Lung microvascular endothelial cell (primary cell): ENCODE measurements at places on chromosomes 7 and 10. TPM values are rescaled to one million over a fixed set of nuclear protein-coding genes. Genes with fewer than 3 reads are reported as not detected.

DNA sequence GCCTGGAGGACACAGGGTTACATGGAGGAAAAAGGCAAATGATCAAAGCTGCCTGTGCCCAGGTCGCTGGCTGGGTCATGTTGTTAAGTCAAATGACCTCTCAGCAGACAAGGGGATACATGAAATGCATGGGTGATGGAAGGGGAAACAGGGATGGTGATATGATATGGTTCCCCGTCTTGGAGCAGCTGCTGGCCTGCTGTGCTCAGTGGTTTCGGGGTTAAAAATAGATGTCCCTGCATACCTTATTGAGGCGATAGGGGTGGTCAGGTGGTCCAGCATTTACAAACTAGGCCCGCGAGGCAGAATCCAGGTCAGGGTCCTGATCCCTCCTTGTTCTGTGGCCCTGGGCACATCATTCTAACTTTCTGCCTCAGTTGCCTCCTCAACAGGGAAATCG, 157.2 kb downstream of the PRPF18 start:
- DNase-seq: no peak

GRCh38 chr10:132122097-132122861, 56.5 kb downstream of the JAKMIP3 start:
- no peak for DNase-seq

Gene SEC23IP
- total RNA-seq: 13.3 and 13.9 TPM in 2 replicates

DNA sequence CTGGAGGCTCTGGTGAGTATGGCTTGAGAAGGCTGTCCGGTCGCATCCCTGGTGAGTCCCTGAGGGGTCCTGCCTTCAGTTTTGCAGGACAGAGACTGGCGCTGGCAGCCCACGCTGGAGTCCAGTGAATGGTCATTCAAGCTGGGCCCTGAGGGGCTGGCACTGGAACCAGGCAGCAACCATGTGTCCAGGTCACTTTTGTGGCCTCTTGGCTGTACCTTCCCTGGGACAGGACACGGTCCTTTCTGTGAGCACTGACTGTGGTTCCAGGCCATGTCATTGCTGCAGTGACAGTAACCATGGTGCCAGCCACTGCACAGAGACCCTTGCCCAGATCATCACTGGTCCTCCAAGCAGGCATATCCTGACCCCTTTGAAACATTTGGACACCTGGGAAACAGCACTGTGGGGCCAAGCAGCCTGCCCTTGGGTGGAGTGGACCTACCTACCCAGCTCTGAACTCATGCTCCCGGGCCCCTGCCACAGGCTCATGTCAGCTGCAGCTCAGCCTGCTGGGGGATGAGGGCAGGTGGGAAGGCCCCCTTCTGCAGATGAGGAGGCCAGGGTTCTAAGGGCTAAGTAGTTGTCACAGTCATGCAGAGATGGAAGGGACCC, 72.1 kb downstream of the ADCY1 start:
- DNase-seq: no peak

DNA sequence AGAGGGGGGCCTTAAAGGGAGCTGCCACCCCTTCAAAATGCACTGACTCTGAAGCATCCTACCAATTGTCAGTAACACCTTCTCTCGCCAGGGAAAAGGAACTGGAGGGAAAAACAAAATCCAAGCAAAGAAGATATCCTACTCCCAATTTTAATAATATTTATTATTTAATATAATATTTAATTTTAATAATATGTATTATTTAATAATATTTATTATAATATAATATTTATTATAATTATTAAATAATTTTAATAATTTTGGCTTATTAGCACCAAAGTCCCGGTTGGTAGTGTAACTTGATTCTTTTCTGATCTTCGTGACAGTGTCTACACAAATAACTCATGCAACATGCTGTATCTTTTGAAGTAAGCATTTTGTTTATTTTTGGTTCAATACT, 58.6 kb upstream of the AGBL3 start:
- DNase-seq: no peak

- DNase-seq: peak; percentile 20
Observed at GRCh38 chr10:16891375-16892313, 74.4 kb upstream of the RSU1 start.

- no peak for DNase-seq
Observed at GRCh38 chr10:121838149-121838548, 89.7 kb downstream of the ATE1 start.

Gene PRR15
- under 0.01 TPM in 1 of 2 replicates, not detected in the other for total RNA-seq

Gene NRCAM
- total RNA-seq: 1.2 and 8.7 TPM in 2 replicates

GRCh38 chr7:34354899-34355298, 303.1 kb upstream of the NPSR1 start:
- no peak for DNase-seq

Gene CDC14C
- not detected in 2 replicates for total RNA-seq

DNA sequence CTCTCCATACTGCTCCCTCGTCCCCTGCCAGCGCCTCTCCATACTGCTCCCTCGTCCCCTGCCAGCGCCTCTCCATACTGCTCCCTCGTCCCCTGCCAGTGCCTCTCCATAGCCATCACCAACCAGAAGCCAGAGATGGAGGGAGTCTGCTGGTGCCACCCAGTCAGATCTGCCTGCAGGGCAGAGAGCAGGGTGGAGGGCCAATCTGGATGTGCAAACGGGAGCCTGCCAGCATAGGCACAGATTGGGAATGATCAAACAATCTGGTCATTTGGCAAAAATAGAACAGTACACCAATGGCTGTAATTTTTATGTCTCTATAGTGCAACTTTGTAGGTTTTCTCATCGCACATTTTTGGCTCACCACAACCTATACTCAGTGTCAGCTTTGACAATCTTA, 76.9 kb upstream of the LRRC4 start:
- no peak for DNase-seq

DNA sequence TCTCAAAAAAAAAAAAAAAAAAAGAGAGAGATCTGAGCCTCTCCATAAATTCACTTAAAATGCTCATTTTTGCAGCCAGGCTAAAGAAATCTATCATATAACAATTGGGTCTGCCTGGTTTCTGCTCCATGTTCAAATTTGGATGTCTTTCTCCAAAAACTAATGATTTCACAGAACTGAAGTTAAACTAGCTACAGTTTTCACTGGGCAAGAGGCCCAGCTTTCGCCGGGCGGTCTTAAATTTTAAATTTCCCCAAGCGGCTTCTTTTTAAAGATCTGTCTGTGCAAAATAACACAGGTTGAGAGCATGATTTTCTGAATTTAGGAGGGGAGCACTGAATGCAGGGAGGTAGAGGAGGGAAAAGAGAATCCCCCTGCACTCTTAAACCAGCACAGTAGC, 603.4 kb downstream of the KCNMA1 start:
- no peak for DNase-seq

DNA sequence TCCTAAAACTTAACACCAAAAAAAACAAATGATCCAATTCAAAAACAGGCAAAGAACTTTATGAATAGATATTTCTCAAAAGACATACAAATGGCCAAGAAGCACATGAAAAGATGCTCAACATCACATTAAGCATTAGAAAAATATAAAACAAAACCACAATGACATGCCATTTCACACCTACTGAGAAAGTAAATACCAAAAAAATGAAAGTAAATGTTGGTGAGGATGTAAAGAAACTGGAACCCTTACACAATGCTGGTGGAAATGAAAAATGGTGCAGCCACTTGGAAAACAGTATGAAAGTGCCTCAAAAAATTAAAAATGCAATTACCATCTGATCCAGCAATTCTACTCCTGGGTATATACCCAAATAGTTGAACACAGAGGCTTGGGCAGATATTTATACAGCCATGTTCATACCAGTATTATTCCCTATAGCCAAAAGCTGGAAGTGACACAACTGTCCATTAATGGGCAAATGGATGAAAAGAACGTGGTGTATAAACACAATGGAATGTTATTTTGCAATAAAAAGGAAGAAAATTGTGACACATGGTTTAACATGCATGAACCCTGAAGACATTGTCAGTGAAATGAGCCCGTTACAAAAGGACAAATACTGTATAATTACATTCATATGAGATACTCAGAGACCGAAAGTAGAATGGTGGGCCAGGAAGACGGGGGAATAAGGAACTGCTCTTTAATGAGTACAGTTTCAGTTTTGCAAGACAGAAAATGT, 89.0 kb downstream of the JMJD1C start:
- DNase-seq: peak; percentile 18

DNA sequence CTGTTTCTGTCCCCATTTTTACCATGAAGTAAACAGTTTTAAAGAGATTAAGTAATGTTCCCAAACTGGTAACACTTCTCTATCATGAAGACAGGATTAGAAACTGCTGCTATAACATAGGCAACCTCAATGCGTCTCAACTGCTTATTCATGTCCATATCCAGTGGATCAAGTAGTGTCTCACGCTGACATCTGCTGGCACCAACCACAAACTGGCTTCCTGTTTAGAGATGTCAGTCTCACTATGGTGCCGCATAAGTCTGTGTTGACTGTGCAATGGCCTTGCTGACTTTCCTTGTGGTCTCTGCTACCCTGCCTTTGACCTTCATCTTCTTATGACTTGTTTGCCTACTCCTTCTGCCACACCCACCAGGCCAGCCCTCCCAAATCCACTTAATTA, 369.6 kb upstream of the DPP6 start:
- DNase-seq: no peak

GRCh38 chr7:16091701-16092310, 329.5 kb downstream of the CRPPA start:
- DNase-seq: no peak

Gene KCNH2
- under 0.01 TPM in 1 of 2 replicates, not detected in the other for total RNA-seq

Gene GAD2
- not detected in 2 replicates for total RNA-seq

Gene CYP3A5
- total RNA-seq: not detected in 2 replicates

DNA sequence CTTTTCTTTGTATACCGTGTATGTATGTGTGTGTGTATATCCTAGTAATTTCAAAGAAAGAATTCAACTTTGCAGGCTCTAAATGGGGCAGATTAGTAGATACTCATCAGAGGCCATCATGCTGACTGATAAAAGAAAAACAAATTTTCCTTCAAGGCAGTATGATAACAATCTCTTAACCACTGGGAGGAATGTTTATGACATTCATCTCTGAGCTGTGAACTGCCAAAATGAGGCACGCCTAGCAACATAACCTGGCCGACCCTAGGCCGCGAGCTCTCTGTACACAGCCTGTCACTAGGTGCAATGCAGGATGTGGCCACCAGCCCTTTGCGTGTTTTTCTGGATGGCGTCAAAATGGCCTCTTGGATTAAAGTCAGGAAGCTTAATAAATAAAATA, 343.7 kb upstream of the GALNT17 start:
- no peak for DNase-seq
